ENCODE measurements at places on chromosomes 4 and X.

GRCh38 chrX:41728125-41728524 lies 4.1 kb downstream of the GPR82 start:
- DNase-seq: no peak

DNA sequence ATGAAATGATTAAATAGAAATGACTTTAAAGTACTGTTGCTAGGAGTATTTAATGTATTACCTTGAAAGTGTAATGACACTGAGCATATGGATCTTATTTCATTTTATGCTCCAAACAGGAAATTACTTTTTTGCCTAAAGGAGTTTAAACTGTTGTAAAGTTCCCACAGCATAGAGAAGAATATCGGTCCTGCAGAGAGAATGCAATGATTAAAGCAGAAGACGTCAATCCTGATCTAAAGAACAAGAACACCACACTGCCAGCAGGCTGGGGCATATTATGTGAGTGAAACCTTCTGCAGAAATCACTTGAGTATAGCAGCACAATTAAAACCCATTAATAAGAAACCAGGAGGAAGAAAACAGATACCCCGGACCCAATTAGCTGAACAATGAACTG lies 72.8 kb upstream of the CAMK2D start:
- no peak for DNase-seq

DNA sequence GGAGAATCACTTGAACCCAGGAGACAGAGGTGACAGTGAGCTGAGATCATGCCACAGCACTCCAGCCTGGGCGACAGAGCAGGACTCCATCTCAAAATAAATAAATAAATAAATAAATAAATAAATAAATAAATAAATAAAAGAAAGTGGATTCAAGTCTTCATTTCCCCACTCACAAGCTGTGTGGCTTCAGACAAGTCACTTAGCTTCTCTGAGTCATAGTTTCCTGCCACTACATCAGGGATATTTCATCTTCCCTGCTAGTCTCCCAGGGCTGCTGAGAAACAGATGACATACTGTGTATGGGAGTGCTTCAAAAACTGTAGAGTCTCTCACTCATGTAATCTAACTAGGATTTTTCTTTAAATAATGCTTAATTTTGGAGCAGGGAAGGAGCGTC lies 37.2 kb downstream of the TBC1D9 start:
- DNase-seq: no peak

DNA sequence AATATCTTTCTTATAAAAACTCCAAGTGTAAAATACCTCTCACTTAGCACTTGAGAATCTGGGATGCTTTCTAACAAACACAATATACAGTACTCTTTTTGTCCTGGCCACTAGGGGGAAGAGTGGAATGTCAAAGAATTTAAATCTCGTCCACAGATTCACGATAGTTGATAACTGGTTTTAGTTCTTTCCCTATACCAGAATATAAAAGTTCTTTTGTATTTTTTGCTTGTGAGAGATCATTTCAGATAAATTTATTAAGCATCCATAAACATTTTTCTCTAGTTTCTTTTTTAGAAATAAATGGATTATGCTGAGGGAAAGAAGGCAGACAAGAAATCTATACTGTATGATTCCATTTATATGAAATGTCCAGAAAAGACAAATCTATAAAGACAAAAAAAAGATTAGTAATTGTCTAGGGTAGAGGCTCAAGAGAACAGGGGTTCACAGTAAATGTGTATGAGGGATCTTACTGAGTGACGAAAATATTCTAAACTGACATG lies 50.4 kb downstream of the MGARP start:
- no peak for DNase-seq

DNA sequence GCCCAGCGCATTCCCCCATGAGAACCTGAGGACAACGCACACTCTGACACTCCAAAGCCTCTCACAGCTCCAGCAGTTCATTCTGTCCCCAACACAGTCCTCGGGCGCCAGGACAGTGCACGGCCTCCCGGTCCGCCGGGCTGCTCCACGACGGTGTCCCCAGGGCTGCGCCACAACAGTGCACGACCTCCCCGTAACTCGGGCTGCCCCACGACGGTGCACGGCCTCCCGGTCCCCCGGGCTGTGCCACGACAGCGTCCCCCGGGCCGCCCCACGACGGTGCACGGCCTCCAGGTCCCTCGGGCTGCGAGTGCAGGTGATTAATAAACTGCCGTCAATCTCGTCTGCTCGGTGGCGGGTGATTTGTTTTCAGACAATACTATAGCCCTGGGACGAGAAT lies 585.1 kb upstream of the FRG1 start:
- no peak for DNase-seq

DNA sequence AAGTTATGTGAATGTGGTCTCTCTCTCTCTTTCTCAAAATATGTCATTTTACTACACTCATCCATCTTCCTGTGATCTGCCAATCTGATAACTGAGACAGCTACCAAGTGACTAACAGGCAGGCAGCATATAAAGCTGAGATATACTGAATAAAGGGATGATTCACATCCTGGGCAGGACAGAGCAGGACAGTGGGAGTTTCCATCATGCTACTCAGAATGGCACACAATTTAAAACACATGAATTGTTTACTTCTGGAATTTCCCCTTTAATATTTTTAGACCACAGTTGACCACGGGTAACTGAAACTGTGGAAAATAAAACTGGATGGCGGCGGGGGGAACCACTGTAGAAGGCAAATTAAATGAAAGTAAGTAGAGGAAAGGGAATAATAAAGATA lies 58.6 kb upstream of the DCTD start:
- peak; percentile 15 for DNase-seq

- DNase-seq: no peak
Measured at GRCh38 chr4:38185406-38186144, 225.4 kb downstream of the PTTG2 start.

DNA sequence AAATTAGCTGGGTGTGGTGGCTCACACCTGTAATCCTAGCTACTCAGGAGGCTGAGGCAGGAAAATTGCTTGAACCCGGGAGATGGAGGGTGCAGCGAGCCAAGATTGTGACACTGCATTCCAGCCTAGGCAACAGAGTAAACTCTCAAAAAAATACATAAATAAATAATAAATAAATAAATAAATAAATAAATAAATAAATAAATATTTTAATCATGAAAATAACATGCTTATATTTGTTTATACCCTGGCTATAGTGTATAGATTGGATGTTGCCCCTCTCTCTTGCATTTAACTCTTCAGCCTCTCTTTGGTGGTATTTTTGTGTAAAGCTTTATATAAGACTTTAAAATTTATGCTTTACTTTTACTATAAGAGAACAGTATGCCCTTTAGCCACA lies 51.8 kb downstream of the KCNIP4 start:
- no peak for DNase-seq

GRCh38 chr4:123649645-123650391 lies 253.2 kb downstream of the SPRY1 start:
- no peak for DNase-seq

- DNase-seq: no peak
Measured at GRCh38 chr4:55938481-55938880, 10.3 kb upstream of the CEP135 start.

DNA sequence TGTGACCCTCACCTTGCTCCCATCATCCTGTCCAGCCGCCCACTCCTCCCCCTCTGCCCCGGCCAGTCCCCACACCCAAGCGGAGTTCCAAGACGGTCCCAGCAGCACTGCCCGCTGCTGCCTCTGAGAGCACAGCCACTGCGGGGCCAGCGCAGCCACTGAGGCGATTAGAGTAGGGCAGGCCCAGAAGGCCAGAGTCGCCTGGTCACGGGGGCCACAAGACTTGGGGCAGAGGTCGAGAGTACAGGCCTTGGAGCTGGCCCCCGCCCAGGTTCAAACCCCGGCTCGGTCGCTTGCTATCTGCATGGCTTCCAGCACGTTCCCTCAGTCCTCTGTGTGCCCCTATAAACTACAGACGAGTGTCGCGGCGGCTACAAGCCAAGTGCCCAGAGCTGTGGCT lies 53.2 kb upstream of the ADRA2C start:
- DNase-seq: no peak

GRCh38 chr4:111572470-111572869 lies 572.8 kb upstream of the FAM241A start:
- no peak for DNase-seq

DNA sequence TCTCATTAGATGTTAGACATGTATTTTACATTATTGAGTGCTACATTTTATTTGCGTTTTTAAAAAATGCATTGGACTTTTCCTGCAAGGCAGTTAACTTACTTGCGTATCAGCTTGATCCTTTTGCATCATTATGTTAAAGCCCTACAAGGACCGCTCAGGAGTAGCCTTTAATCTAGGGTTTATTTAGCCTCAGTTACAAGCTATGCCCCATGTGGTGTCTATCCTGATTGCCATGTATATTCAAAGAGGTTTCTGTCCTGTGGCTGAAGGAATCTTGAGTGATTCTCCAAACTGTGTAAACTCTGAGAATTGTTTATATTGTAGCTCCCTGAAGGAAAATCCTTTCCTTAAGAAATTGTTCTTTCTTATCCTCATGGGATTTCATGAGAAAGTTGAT lies 821.8 kb upstream of the AGA start:
- no peak for DNase-seq

DNA sequence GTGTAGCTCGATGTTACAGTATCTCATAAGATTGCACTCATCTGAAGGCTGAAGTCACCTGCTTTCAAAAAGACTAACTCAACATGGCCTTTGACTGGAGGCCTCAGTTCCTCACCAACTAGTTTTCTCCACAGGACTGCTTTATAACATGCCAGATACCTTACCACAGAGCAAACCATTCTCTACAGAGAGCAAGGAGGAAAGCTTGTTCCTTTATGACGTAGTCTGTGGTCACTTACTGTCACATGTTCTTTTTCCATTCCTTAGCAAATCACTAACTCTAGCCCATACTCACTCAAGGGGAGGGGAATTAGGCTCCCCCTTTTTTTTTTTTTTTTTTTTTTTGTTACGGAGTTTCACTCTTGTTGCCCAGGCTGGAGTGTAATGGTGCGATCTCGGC lies 3.2 kb downstream of the THAP9 start:
- no peak for DNase-seq

DNA sequence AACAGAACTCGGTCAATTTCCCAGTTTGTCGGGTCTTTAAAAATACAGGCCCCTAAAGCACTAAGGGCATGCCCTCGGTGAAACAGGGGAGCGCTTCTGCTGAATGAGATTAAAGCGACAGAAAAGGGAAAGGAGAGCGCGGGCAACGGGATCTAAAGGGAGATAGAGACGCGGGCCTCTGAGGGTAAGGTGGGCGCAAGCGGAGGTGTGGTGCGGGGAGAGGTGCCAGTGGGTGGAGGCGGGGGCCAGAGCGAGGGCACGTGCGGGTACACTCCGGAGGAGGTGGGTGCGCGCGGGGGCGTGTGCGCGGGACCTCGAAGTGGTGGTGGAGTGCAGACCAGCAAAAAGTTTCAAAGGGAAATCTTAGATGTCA lies 787 bp upstream of the TET2 start:
- DNase-seq: peak; percentile 59

GRCh38 chr4:176406736-176407135 lies 87.0 kb downstream of the SPCS3 start:
- DNase-seq: no peak

GRCh38 chr4:17761062-17761461 lies 20.4 kb downstream of the FAM184B start:
- no peak for DNase-seq

- DNase-seq: peak; percentile 39
Measured at GRCh38 chrX:76428243-76429130, 977 bp downstream of the MAGEE1 start.

DNA sequence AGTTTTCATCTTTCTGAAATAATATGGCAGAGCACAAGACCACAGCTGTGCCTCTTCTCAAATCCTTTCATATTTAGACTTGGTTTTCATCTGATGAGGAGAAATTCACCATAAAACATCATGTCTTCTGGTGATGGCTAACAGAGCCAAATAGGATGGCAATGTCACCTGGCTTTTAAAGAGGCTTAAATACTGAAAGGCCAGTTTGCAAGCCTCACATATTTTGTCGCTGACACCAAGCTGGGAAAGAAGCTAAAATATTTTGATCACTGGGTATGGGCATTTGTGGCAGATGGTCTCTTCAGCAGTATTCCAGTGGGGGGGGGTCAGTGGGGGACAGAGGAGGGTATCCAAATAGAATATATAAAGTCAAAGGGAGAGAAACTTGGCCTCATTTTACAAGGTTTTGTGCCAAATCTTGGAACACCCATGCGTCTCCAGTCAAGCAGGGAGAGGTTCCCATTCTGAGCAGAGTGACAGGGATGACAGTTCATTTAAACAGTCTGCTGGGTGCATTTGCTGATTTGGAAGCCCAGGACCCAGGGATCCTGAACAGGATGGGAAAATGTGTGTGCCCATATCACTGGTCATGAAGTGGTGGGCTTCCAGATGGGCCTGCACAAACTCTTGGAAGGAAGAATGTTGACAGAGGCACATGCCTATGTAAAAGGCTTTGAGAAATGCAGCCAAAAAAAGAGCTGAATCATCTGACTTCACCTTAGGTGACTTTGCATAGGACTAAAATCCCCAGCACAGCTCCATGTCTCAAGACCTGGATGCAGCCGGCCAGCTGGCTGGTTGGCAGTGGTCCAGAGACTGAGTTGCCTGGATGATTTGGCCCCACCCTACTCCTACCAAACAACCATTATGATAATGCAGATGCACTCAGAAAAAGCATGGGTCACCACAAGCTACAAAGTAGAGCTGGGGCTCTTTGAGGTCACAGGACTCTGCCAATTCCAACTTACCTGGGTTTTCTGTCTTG lies 484.4 kb upstream of the NR3C2 start:
- no peak for DNase-seq

- DNase-seq: no peak
Measured at GRCh38 chr4:168633064-168633463, 136.2 kb downstream of the PALLD start.

GRCh38 chr4:152989554-152989970 lies 53.4 kb downstream of the FHDC1 start:
- no peak for DNase-seq

DNA sequence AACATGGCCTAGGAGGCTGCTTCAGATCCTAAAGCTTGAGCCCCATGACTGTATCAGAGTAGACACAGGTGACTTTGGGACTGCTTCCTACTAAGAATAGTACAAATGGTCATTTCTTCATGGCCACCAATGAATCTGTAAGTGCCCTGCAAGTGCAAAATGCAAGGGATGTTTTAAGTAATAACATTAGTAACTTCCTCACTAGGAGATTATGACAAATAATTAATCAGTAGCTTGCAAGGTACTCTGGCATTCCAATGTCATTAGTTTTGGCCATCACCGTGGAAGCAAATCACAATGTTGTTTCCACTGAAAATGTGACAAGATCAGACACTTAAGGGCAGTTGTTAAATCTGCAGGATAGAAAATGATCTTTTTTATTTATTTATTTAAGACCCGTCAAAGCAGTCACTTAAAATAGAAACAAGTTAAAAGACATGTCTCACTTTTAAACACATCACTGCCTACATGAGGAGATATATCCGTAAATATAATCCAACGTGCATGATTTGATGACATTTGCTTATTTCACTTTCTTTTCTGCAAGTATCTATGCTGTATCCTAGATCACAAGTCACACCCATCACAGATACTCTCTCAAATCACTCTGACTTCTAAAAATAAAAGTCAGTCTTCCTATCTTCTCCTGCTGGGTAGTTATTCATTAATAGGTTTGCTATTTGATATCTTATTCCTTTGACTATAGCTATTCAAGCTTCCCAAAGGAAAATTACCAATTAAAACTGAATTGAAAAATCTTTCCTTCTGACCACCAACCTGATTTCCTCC lies 400.6 kb downstream of the IL15 start:
- DNase-seq: no peak

GRCh38 chr4:164536814-164537213 lies 217.1 kb upstream of the SMIM31 start:
- DNase-seq: no peak

- no peak for DNase-seq
Measured at GRCh38 chr4:74583089-74583700, 138.3 kb downstream of the AREG start.
